ENCODE measurements at places on chromosomes 12 and 14.

DNA sequence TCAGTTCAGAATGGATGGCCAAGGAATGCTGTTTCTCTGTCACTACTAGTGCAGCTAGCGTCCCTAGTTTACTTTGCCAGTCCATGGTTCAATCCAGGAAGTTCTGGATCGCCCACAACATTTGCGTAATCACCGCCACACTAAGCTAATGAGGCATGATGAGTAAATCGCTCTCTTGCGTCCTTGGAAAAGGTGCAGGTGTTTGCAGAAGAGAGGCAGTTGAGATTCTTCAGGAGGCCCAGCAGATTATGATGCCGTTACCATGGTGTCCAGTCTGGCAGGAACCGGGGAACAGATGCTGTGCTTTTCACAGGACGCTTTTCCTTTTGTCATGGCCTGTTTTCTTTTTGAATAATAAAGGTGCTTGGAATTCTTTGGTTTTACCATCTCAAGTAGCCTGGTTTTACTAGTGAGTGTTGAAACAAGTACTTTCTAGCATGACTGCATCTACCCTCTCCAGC lies 9.0 kb downstream of the TPH2 start:
- DNase-seq = peak; percentile 88

DNA sequence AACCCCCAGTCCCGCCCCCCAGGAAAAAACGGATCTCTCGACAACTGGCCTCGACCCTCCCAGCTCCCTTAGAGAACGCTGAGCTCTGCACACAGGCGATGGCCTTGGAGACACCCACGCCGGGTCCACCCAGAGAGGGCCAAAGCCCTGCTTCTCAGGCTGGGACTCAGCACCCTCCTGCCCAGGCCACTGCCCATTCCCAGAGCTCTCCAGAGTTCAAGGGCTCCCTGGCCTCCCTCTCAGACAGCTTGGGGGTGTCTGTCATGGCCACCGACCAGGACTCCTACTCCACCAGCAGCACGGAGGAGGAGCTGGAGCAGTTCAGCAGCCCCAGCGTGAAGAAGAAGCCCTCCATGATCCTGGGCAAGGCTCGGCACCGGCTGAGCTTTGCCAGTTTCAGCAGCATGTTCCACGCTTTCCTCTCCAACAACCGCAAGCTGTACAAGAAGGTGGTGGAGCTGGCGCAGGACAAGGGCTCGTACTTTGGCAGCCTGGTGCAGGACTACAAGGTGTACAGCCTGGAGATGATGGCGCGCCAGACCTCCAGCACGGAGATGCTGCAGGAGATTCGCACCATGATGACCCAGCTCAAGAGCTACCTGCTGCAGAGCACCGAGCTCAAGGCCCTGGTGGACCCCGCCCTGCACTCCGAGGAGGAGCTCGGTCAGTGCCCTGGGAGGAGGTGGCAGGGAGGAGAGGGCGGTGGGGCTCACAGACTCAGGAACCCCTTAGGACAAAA lies 95.8 kb downstream of the LGMN start:
- no peak for DNase-seq

DNA sequence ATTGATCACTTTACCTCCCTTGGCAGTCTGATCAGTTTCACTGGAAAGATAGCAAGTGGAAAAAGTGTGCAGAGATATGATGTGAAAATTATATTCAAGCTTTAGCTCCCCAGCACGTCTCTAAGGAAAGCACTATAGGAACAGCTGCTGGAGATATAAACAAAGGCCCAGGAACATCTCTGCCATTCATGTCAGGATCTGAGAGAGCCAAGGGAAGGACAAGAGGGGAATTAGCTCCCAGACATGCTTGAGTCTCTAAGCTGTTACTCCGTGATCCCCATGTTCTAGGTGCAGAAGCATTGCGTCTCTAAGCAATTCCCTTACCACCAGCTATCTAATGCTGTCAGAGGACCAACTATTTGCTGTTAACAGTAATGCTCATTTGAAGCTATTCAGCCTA lies 700.2 kb downstream of the DIO2 start:
- DNase-seq = no peak

DNA sequence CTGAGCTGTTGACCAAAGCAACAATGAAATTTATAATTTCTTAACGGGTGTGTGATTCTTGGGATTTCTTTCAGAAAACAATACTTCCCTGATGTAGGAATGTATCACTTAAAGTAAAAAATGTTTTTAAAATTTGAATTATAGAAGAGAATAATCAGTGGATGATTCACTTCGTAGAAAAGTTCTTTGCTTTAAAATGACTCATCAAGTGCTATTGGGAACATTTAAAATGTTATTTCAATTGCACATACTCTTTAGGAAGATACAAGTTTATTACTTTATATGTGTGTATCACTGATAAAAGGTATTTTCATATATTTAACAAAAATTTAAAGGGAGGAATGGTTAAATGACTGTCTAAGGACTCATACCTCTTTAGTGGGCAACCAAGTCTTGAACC lies 155.3 kb downstream of the PDE3A start:
- no peak for DNase-seq

DNA sequence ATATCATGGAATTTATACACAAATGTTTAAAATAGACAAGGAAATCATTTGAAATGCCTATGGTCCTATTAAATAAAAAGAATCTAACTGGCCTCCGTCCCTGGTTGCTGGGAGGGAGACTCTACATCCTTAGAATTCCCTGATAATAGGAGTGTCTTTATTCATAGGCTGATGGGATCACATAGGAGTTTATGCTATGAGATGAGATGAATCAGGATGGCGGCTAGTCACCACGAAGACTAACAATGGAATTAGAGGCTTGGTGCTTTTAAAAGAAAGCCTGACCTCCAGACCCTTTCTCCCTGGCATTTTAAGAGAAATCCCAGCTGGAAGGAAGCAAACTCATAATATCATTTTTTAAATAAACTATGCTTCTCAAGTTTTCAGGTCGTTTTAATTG lies 69.7 kb downstream of the SEC23A start:
- no peak for DNase-seq

GRCh38 chr14:77378701-77379100 lies 1.5 kb downstream of the SAMD15 start:
- no peak for DNase-seq

GRCh38 chr12:11695321-11695720 lies 45.8 kb downstream of the ETV6 start:
- no peak for DNase-seq

DNA sequence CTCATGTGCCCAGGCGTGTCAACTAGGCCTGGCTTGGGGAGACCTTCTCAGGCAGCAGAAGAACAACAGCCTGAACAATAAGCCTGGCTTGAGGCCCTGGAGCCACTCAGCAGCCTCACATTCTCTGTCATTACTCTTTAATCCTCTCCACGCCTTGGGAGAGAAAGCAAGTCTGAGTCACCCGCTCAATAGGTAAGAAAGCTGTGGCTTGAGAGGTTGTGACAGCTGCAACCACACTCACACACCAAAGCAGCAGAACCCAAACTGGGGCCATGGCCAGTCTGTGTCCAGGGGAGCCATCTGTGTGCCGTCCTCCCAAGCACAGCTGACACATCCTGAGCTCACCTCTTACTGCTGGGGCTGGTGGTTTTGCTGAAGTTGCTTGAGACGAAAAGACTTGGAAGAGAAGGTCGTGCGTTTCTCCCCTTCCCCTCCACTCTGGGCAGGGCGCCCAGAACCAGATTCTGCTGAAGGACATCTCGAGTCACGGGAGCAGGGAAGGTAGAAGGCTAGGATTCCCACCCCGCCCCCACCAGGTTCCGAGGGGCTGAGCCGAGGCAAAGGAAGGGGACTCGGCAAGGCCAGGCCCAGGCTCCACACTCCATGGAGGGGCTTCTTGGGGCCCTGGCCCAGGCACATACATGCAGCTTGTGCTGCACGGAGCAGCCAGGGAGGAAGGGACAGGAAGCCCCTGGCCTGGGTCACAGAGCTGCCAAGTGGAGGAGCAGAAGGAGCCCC lies 5.5 kb downstream of the TMEM63C start:
- no peak for DNase-seq

GRCh38 chr12:45726603-45727300 lies 2.8 kb upstream of the ARID2 start:
- DNase-seq = no peak

DNA sequence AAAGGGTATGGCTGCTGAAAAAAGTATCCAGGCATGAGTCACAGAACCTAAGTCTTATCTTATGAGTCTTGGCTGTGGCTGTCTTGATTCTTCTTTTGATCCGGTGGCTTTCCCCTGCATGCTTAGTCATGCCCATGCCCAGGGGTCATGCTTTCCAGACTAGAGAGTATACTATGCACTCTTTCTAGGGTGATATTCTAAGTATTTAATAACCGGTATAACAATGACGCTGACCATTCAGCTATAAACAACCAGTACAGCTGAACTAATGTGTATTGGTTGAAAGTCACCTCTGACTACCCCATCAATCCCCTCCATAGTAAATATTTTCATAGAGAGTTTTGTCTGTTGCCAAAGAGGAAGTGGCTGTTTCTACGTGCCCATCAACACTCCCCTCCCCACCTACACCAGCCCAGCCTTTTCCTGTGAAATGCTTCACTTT lies 34.7 kb upstream of the NRXN3 start:
- no peak for DNase-seq

- DNase-seq = no peak
Measured at GRCh38 chr12:91913651-91914050, 232.0 kb downstream of the BTG1 start.

- DNase-seq = no peak
Measured at GRCh38 chr12:57223191-57224165, 6.0 kb upstream of the SHMT2 start.

- peak; percentile 50 for DNase-seq
Measured at GRCh38 chr14:86357876-86358275, 827.9 kb downstream of the FLRT2 start.

GRCh38 chr12:129909051-129910020 lies 5.5 kb upstream of the TMEM132D start:
- DNase-seq = no peak

- no peak for DNase-seq
Measured at GRCh38 chr14:76498463-76498935, 122.6 kb downstream of the ESRRB start.

DNA sequence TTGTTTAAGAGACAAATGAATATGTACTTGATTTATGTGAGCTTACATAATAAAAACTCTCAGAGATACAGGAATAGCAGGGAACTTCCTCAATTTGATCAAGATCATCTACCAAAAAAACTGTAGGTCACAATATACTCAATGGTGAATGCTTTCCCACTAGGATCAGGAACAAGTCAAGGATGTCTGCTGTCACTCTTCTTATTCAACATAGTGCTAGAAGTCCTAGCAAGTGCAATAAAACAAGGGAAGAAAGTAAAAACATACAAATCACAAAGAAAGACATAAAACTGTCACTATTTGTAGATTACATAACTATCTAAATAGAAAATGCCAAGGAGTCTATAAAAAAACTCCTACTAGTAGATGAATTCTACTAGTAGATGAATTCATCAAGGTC lies 41.9 kb upstream of the PAWR start:
- no peak for DNase-seq

GRCh38 chr14:60331201-60332045 lies 82.4 kb downstream of the PPM1A start:
- DNase-seq = peak; percentile 72

- DNase-seq = no peak
Measured at GRCh38 chr14:94466706-94467370, 9.2 kb downstream of the SERPINA9 start.

GRCh38 chr12:108678104-108678730 lies 44.5 kb upstream of the SELPLG start:
- DNase-seq = no peak

- no peak for DNase-seq
Measured at GRCh38 chr12:25615119-25615518, 62.0 kb upstream of the LMNTD1 start.

DNA sequence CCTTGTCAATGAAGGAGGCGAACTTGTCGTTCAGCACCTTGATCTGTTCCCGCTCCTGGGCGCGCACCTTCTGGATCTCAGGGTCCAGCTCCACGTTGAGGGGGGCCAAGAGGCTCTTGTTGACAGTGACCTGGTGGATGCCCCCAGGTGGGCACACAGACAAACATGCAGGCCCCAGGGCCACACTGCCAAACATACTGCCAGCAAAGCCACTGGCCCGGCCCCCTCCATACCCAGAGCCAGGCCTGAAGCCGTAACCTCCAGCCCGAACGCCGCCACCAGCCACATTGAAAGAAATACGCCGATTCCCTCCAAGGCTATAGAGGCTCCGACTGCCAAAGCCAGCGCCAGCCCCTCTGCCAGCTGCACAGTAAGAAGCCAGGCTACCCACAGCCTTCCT lies 337 bp downstream of the KRT74 start:
- no peak for DNase-seq

- no peak for DNase-seq
Measured at GRCh38 chr14:56718312-56718711, 92.0 kb downstream of the OTX2 start.

DNA sequence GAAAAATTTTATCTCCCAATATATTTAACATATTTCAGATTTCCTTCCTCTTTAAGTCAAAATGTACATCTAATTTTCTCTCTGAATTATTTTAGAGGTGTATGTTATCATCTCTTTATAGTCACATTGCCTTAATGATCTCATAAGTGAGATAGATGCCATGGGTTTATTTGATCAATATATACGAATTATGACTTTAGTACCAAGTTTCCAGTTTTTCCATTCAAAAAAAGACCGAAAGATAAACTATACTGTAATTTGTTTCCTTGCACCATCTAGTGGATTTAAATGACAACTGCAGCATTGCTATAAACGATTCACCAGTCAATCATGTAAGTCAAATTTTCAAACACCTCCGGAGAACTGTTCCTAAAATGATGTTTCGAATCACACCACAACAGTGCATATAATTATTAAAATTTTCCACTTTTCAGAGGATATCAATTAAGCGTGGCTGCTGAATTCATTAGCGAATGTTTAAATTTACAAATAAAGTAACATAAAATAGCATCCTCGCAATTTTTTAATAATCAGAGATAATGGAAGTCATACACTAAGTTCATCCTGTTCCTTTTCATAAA lies 419 bp upstream of the ATXN7L3B start:
- DNase-seq = peak; percentile 70

GRCh38 chr12:48767047-48767446 lies 21.8 kb downstream of the ADCY6 start:
- DNase-seq = no peak

- DNase-seq = no peak
Measured at GRCh38 chr14:100313464-100314230, 7.4 kb upstream of the SLC25A29 start.
